Activated CD8-positive, alpha-beta memory T cell treated with anti-CD3 and anti-CD28 coated beads for 4 hours (primary cell): ENCODE measurements at places on chromosomes 11 and 22.

- no peak for DNase-seq
Measured at GRCh38 chr22:50146439-50147238, 23.9 kb upstream of the PANX2 start.

DNA sequence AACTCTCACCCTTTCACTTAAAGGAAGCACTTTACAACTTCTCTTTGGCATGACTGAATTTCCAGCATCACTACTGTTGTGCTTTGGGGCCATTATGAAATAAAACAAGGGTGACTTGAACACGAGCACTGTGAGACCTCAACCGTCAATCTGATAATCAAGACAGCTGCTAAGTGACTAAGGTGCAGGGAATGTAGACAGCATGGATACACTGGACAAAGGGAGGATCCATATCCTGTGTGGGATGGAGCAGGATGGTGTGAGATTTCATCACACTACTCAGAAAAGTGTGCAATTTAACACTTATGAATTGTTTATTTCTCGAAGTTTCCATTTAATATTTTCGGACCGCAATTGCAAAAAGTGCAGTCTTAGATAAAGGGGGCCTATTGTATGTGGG lies 16.1 kb upstream of the EXPH5 start:
- no peak for DNase-seq

GRCh38 chr22:38949889-38950405 lies 7.5 kb upstream of the APOBEC3A start:
- DNase-seq, result no peak

DNA sequence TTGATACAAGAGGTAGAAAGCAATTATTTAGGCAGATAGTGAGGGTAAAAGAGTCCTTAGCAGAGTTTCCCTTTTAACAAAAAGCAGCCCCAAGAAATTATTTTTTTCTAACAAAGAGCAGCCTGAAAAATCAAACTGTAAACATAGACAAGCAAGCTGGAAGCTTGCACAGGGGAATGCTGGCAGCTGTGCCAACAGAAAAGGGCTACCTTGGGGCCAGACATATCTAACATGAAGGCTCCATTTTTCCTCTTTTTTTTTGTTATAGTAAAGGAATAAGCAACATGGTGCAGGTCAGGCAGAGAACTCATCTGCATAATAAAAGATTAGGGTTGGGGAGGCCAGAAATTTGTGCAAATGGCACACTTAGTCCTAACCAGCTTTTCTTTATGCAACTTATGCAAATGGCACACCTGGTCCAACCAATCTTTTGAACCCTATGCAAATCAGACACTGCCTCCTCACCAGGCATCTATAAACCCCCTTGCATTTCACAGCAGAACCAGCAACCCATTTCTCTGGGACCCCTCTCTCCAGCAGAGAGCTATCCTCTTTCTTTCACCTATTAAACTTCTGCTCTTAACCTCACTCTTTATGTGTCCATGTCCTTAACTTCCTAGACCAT lies 41.8 kb downstream of the PDGFD start:
- no peak for DNase-seq

DNA sequence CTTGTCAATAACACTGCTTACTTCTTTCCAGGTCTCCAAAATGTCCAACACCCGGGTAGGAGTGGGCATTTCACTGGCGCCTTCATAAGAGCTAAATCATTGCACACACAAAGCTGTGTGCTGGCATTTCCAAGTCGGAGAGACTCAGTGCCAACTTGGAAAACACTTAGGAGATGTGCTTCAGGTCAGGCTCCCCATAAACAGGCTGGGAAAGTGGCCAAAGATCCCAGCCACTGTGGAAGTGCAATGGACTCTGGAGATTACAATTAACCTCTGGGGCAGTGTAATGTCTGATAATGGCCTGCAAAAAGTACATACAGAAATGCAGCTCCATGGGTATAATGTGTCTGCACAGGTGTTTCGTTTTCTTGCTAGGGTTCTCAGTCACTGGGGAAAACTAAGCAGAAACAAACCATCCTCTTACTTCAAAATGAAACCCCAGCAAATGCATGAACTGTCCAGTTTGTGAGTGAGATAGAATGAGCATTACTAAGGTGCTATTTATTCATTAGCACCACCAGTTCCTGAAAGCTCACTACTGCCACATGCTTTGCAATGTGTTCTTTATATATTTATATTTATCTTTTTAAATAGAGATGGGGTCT lies 79.0 kb downstream of the ABTB2 start:
- DNase-seq, result no peak

- DNase-seq, result no peak
Measured at GRCh38 chr11:26557666-26558065, 14.4 kb downstream of the MUC15 start.

GRCh38 chr11:120810251-120810650 lies 213.7 kb upstream of the TBCEL start:
- DNase-seq, result no peak

DNA sequence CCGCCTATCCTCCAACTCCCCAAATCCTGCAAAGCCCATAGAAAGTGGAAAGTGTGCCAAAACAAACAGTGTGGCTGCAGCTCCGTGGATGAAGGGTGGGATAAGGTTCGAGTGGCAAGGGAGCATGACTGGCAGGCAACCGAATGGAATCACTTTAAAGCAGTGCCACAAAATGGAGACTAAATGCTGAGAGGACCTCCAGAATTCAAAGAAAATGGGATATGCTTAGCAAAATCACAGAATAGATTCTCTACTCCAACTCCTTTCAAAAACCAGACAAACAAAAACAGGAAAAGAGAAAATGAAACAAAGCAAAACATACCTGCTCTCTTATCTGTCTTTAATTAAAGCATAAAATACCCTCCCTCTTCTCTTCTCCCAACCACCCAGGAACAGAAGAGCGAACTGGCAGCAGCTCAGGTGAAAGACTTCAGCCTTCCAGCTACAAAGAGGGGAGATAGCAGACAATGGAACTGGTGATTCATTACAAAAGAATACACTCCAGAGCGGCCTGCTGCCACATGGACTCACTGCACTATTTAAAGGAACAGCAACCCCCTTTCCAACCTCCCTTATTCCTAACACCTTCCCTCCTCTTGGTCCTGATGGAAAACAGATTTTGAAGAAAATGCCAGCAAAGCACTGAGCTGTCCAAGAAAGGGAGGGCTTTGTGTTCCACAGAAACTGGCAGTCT lies 118.5 kb downstream of the APOL5 start:
- no peak for DNase-seq

DNA sequence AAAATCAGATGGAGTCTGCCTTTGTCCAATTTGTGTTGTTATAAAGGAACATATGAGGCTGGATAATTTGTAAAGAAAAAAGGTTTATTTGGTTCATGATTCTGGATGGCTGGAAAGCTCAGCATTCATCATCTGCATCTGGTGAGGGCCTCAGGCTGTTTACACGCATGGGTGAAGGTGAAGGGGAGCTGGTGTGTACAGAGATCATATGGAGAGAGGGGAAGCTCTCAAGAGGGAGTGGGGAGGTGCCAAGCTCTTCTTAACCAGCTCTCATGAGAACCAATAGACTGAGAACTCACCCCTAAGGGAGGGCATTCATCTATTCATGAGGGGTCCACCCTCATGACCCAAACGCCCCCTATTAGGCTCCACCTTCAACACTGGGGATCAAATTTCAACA lies 40.0 kb downstream of the NEU3 start:
- DNase-seq, result no peak

- no peak for DNase-seq
Measured at GRCh38 chr22:28977481-28977971, 84.1 kb downstream of the C22orf31 start.

DNA sequence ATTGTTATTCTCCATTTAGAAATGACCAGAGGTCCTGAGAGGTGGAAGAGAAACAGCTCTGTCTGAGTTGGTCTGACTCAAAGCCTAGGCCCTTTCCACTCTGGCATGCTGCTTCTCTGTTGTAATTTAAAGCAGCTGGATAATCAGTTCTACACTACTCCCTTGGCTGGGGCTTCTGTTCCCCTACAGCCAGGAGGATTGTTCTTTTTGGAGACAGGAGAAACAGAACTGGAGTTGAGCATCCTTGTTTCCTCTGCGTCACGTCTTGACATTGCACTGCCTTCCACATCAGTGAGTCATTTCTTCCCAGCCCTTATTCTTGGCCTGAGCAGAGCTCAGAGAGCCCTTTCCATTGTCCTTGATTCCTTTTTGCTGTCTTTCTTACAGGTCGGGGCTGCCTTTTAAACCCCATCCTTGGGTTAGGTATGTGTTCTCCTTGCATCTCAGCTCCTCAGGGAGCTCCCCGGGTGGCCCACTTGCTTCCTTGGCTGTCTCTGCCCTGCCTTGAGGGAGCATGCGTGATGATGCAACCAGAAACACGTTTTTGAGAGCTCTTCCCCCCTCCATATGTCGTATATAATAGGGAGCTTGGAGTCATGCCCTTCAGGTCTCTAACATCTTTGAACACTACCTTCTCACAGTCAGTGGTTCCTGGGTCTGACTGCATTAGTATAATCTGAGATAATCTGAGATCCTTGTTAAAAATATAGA lies 35.7 kb downstream of the CYB5R2 start:
- no peak for DNase-seq

- no peak for DNase-seq
Measured at GRCh38 chr11:104015649-104016415, 20.6 kb upstream of the DDI1 start.

- no peak for DNase-seq
Measured at GRCh38 chr22:44224166-44224565, 43.4 kb downstream of the PARVG start.

- DNase-seq, result no peak
Measured at GRCh38 chr11:19631712-19632498, 80.7 kb upstream of the NAV2 start.

- no peak for DNase-seq
Measured at GRCh38 chr11:102457056-102457677, 4.6 kb upstream of the TMEM123 start.

DNA sequence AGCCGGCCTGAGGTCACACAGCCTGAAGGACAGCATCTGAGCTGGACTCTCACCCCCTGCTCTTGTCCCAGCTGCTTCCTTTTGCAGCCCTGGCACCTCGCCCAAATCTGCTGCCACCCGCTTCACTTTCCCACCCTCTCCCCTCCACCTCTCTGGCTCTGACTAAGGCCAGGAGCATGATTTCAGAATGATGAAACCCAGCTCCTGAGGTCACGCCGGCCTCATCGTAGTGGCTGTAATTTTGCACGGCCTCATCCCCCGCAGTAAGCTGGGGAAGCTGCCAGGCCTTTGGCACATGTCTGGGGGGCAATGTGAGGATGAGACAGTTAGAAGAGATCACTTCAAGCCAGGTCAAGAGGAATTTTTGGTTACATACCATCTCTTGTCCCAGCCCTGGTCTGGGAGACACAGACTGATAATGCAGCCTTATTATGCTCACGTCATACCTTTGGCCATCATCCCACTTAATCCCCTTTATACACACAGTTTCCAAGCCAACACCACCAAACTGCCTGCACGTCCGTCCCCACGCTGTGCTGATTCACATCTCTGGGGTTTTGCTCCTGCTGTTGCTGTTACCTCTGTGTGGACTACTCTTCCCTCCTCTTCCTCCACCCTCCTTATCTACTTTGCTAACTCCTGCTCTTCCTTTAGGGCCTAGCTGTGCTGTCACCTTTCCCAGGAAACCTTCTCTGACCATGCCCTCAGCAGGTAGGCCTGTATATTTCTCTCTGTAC lies 58.1 kb downstream of the CHRDL2 start:
- no peak for DNase-seq

GRCh38 chr22:20106205-20106848 lies 9.6 kb upstream of the RANBP1 start:
- DNase-seq, result no peak

DNA sequence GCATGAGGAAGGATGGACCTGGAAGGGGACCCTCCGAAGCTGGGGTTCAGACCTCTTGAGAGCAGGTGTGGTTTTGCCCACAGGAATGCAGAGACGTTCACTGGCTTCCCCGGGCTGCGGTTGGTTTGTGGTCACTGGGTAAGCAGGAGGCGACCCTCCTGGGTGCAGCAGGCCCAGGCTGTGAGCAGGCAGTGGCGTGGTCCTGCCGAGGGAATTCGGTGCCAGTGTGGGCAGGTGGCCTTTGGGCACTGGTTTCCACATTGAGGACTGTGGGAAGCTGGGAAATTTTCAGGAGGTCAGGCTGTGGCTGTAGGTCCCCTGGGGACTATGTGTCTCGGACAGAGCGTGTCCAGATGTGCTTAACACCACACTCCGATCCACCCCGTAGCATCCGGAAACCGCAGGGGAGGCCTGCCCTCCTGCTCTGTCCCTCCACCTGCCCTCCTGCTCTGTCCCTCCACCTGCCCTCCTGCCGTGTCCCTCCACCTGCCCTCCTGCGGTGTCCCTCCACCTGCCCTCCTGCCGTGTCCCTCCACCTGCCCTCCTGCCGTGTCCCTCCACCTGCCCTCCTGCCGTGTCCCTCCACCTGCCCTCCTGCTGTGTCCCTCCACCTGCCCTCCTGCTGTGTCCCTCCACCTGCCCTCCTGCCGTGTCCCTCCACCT lies 27.5 kb downstream of the TPCN2 start:
- DNase-seq, result no peak

- DNase-seq, result no peak
Measured at GRCh38 chr11:111693224-111693937, 72.8 kb downstream of the PPP2R1B start.

GRCh38 chr11:111205632-111206385 lies 39.7 kb upstream of the POU2AF2 start:
- DNase-seq, result no peak

- DNase-seq, result no peak
Measured at GRCh38 chr11:117409511-117409910, 81.9 kb downstream of the CEP164 start.

- no peak for DNase-seq
Measured at GRCh38 chr11:93099806-93100205, 98.0 kb downstream of the SLC36A4 start.

DNA sequence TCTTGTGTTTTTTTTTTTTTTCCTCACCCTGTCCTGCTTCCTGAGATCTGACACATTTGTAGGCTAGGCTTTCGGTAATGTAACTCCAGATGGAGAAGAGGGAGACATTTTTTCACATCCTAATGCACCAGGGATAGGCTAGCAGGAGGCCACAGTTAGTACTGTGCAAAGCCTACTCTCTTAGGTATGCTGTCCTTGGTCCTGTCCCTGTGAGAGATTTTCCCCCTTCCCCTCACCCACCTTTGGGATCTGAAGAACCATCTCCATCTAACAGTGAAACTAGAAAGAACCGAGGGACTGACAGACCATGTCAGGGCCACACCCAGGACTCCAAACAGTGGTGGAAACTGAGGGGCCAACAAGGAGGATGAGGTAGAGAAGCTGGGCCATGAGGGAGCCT lies 29.2 kb downstream of the ADAMTS8 start:
- no peak for DNase-seq

DNA sequence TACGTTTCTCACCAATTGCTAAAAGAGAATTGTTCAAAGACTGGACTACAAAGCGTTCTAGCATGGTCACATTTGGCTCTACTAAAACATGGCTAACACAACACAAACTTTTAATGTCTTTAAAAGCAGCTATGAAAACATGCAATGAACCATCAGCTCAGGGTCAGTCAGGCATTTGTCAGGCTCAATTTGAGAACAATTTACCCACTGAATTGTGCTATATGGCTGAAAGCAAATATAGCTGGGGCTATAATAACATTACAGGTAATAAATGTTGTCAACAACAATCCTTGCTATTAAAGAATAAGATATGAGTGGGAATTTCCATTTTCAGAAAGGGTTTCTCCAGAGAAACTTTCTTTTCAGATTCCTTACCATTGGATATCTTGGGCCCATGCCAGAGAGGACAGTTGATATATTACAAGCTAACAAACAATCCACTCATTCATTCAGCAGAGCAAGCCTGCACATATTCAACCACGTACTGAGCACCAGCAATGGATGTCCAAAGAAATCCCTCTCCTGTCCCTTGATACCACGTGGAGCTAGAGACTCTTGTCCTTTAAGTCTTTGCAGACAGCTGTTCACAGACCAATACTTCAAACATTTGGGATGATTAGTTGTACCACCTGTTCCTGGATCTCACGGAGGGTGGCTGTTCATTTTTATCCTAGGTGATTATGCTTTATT lies 82.5 kb upstream of the DDI1 start:
- DNase-seq, result no peak
